Endothelial cell (in vitro differentiated cells): ENCODE measurements at places on chromosomes 5 and 9. TPM values are rescaled to one million over a fixed set of nuclear protein-coding genes. Genes with fewer than 3 reads are reported as not detected.

The SEMA4D gene
- 14.8 TPM for total RNA-seq

The ZNF354C gene
- total RNA-seq = 6.0 TPM

The TAF11L10 gene
- not detected for total RNA-seq

- no peak for DNase-seq
Measured at GRCh38 chr9:109904666-109905065, 124.7 kb downstream of the PALM2AKAP2 start.

DNA sequence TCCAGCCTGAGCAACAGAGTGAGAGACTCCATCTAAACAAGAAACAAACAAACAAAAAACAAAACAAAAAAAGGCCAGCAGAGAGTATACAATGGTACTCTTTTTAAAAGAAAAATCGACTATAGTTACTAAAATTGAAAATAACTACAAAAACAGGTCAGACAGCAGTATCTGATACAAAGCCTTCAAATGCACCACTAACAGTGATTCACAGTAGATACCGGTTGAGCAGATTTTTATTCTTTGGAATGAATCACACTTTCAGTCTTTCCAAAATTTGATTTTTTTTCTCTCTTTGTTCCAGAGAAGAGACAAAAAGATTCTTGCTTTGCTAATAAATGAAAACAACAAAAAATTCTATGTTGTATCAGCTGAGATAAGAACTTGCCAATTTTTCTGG, 36.9 kb downstream of the ROR2 start:
- DNase-seq = no peak

DNA sequence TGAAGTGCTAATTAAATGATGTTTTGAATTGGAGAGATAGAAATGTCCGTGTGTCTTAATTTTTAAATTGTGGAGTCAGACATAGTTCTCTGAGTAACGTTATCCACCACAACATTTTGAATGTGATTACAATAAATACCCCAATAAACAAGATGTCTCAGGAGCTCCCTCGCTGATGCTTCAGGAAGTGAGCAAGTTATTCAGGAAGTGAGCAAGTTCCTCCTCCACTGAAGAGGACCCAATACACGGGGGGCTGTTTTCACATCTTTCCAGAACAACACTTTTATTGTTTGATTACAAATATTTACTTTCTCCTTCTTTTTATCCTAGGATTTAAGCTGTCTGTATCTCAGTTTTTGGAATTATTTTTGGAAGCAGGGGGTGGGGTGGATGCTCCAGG, 363.8 kb downstream of the LRRC70 start:
- no peak for DNase-seq

- no peak for DNase-seq
Measured at GRCh38 chr5:32136342-32136741, 37.8 kb downstream of the GOLPH3 start.

DNA sequence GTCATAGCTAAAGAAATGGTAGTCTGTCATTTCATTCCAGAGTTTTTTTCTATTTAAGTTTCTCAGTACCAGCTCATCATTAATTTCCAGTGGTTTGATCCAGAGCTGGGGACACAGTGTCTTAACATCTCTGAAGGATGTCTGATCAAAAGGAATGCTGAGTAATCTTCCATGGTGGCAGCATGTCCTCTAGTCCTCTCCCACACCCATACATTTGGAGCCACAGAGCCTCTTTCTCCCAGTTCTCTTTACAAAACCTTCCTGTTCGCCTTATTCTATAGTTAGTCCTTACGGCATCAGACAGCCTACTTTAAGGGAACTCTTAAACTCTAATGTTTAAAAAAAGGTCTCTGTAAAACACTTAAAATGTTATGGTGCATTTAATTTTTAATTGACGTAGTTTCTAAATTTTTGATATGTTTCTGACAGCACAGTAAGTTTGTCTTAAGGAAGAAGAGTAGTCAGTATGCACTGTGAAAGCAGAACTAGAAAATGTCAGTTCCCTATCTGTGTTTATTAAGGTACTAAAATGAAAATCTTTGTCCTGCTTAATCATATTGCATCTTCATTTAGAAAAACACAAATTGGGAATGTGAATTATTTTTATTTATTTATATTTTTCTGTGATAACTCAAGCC, 96.8 kb downstream of the INIP start:
- DNase-seq = no peak

GRCh38 chr9:102479191-102479590, 515.9 kb upstream of the CYLC2 start:
- DNase-seq = no peak
